Uterus (tissue), 4 donors: ENCODE measurements at places on chromosomes 1 and 21. TPM values are rescaled to one million over a fixed set of nuclear protein-coding genes. Genes with fewer than 3 reads are reported as not detected.

DNA sequence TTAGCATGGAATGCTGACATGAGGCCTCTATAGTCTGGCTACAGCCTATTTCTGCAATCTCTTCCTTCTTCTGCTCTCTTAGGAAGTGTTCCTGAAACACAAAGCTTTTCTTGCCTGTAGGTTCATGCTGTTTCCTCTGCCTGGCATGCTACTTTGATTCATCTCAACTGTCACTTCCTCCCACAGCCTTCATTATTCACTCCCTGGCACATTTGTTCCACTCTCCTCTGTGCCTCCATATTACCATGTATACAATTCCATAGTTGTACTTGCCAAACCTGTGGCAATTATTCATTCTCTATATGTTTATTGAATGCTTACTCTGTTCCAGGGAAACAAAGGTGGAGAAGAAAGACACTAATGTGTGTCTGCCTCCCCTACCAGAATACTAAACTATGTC, 210.2 kb downstream of the LRRC7 start:
- DNase-seq: no peak

DNA sequence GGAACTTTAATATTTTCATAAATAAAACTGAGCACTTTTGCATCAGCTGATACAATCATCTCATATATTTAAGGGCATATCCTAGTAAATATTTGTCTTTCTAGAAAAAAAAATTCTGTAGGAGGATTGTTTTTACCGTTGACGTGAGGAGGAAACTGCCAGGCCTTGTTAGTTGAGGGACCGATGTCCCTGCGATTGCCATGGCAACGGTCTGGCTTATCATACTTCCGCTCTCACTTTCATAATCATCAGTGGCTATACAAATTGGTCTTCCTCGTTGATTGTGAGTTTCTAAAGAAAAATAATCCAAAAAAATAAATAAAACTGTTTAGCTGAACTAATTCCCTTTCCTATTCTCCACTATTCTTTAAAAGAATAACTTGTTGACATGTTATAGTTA, 69.3 kb upstream of the ANGPTL3 start:
- DNase-seq: no peak

Gene SEC16B
- total RNA-seq: 12.6 TPM

Gene ANGEL2
- total RNA-seq: 60.5 TPM

- DNase-seq: no peak
Observed at GRCh38 chr21:40792691-40793456, 54.1 kb downstream of the DSCAM start.

Gene TRPM2
- 3.1 TPM for total RNA-seq

- no peak for DNase-seq
Observed at GRCh38 chr1:41498391-41498790, 13.9 kb upstream of the EDN2 start.

GRCh38 chr1:205945069-205945468, 1.8 kb upstream of the SLC26A9 start:
- DNase-seq: no peak

Gene CTH
- 2.7 TPM for total RNA-seq

GRCh38 chr1:175689396-175689795, 54.0 kb downstream of the TNR start:
- DNase-seq: no peak

GRCh38 chr1:6590046-6590445, 10.3 kb downstream of the ZBTB48 start:
- DNase-seq: no peak

Gene CYP4A11
- 0.21 TPM for total RNA-seq

GRCh38 chr1:101178688-101179491, 57.9 kb upstream of the S1PR1 start:
- no peak for DNase-seq

Gene KRTAP19-3
- total RNA-seq: not detected

DNA sequence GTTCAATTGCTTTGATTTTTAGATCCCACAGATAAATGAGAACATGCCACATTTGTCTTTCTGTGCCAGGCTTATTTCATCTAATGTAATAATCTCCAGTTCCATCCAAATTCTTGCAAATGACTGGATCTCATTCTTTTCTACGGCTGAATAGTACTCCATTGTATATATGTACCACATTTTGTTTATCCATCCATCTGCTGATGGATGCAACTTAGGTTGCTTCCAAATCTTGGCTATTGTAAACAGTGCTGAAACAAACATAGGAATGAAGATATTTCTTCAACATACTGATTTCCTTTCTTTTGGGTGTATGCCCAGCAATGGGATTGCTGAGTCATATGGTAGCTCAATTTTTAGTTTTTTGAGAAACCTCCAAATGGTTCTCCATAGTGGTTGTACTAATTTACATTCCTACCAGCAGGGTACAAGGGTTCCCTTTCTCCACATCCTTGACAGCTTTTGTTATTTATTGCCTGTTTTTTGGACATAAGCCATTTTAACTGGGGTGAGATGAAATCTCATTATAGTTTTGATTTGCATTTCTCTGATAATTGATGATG, 344.4 kb downstream of the KCTD3 start:
- no peak for DNase-seq

DNA sequence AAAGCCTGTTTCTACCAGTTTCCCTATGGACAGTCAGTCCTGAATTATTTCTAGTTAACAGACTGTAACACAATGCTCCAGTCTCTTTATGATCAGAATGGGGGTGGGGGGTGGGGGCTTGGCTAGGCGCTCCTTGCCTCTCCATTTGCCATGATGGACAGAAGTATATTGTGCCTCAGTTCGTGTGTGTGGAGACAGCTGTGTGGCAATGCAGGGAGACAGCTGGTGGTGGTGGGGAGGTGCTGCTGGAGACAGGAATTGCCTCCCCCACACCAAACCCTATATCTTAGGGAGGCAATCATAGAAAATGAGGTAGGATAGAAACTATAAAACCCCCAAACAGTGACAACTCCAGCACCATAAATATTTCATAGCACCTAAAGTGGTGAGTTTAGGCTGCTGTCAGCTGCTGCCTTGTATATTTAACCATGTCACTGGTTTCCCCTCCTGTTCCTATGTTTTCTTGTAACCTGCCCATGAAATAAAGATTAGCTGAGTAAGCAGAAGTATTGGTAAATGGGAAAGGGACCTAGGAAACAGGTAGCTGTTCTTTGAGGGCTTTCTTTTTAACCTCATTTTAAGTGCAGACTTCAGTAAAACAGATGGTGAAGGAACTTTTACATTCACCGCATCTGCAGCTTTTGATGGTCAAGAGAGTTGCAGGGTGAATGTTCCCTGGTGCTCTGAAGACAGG, 3.4 kb downstream of the PLXNA2 start:
- DNase-seq: no peak

DNA sequence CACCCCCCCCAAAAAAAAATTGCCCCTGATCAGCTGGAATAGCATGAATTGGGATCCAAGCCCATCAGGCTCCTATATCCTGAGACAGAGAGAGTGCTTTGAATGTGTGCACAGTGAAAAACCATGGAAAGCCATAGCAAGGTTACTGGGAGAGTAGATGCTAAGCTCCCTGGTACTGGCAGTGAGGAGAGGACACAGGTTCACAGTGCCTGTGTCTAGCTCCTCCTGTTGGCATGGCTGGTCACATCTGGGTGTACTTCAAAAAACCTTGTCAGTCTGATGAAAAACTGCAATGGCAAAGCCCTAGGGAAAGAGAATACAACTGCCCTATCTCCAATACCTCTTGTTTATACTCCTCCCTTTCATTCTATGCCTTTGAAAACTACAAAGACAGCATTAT, 12.9 kb downstream of the COPA start:
- no peak for DNase-seq

- no peak for DNase-seq
Observed at GRCh38 chr1:216310776-216311175, 112.5 kb downstream of the USH2A start.

Gene FCRL5
- not detected for total RNA-seq

GRCh38 chr1:235073968-235074522, 54.6 kb downstream of the TOMM20 start:
- no peak for DNase-seq

- no peak for DNase-seq
Observed at GRCh38 chr1:212315907-212316306, 30.7 kb downstream of the PPP2R5A start.

Gene TMEM81
- 1.7 TPM for total RNA-seq

DNA sequence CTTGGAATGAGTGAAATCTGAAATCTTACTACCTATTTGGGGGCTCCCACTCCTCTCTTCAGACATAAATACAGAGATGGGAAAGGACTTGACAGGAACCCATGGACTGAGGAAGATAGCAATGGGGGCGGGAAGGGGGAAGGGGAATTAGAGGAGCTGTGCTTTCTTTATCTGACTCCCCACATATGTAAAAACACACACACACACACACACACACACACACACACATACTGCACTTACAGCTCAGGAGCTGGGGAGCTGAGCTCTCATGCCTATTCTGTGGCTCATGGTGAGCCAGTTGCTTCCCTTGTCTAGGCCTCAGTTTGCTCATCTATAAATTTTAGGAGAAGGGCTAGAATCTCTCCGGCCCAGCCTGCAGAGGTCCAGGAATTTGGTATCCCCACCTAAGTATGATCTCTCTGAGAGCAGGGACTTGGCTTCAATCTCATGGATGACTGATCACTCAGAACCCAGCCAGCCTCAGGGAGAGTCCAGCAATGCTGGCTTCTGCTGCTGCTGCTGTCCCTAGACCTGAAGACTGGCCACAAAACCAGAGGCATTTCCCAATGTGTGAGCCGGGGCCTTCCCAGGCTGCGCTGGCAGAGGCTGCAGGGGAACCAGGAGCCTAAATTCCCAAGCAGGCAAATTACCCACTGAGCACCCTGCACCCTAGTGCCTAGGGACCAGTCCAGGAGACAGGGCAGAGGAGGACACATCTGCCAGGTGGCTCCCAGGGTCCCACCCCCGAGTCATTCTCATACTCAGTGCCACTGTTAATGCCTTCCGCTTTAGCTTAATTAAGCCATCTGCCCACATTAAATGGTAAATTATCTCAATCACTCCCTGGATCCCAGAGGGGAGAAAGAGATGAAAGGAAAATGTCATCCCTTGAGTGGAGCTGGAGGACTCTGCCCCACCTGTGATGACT, 57.5 kb upstream of the RBM15 start:
- DNase-seq: no peak

DNA sequence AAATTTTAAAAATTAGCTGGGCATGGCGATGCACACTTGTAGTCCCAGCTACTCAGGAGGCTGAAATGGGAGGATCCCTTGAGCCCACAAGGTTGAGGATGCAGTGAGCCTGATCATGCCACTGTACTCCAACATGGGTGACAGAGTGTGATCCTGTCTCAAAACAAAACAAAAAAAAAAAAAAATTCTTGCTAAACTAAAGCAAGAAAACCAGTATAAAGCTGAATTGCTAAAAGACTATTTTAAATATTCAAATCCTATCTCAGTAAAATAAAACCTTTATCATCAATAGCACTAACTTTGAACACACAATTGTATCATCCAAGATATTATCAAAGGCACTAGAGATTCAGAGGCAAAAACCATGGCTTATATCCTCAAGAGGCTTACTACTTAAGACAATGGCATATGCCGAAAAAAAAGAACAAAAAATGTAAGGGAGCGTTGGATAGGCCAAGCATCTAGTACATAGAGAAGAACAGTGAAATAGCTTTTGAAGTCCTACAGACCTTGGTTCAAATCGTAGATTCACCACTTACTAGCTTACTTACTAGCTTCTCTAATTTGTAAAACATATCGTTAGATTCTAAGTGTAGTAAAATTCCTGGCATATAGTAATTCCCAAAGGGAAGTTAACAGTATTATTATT, 3.6 kb downstream of the EPS15 start:
- no peak for DNase-seq

Gene LCE1B
- total RNA-seq: not detected

DNA sequence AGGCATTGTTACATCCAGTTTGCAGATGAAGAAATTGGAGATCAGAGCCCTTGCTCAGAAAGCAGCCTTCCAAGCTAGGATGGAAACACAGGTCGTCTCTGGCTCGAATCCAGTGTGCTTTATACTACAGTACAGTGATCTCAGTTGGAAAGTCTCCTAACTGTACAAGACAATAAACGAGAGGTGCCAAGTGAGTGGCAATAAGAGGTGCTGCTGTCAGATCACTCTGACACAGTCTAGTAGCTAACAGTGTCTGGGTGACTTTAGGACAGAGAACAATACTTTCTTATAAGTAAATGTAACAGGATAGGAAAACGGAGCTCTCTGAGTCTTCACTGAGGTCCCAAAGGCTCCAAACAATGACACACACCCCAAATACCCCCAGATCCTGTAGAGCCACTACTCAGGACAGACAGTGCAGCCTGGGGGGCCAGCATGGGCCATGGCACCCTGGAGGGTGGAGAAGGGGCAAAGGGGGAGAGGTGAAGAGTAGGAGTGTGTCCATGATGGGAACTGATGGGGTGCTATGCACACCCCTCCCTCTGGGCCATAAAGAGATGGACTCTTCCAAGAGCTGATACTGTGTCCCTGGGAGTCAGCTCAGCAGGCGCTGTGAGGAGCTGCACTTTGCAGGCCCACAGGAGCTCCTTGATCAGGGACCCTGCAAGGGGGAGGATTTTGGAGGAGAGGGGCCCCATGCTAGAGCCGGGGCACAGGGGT, 3.3 kb downstream of the SH3BGR start:
- no peak for DNase-seq

Gene RNU1-1
- total RNA-seq: under 0.01 TPM

Gene CCDC17
- total RNA-seq: 1.3 TPM

GRCh38 chr1:176243746-176244145, 36.7 kb upstream of the COP1 start:
- DNase-seq: no peak

DNA sequence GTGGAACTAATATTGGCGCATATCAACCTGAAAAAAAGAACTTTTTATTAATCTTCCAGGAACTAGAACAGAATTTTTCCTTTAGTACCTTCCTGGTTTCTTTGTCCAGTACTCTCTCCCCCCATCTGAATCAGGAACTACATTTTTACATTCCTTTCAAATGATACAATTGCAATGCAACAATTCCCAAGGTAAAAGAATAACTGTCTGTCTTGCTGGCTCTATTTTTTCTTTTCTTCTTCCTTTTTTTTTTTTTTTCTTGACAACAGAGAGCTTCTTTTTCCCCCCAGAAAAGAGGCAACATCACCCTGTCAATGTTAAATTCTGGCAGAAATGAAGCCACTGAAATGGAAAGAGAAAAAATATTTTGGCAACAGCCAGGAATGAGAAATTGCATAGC, 4.5 kb upstream of the CD101 start:
- no peak for DNase-seq

DNA sequence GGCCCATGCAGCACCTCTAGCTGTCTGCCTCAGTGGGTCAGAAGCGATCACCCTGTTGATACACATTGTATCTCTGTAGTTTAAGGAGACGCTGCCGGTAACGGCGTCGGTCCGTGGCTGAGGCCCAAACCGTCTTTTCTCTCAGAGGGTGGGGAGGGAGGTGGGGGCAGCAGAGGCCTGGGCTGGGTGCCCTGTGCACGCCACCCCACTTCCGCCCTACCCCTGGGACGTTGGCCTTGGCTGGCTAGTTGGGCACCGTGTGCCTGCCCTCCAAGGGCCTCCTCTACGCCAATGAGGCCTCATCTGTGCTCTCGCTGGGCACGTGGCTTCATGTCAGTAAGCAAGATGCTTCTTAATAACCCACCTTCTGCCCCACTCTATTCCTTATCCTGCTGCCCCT, 9.4 kb downstream of the ZC3H12A start:
- no peak for DNase-seq

Gene CHODL
- total RNA-seq: 0.26 TPM
